ENCODE measurements at places on chromosomes 5 and 9. TPM values are rescaled to one million over a fixed set of nuclear protein-coding genes. Genes with fewer than 3 reads are reported as not detected.

- no peak for DNase-seq
Measured at GRCh38 chr9:32382565-32383320, 1.7 kb upstream of the ACO1 start.

GRCh38 chr9:88256216-88256615, 117.9 kb upstream of the SPATA31C2 start:
- no peak for DNase-seq

DNA sequence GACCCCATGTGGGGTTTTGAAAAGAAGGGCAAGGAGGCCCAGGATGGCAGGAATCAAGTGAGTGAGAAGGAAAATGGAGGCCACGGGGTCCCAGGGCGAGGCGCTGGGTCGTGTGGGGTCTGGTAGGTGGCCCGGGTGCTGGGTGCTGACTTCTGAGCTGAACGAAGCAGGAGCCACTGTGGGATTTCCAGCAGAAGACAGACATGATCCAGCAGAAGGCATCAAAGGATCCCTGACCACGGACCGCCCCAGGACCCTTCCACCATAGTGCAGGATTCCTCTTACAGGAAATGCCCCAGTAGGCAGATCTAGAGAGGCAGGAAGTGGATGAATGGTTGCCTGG, 106.7 kb downstream of the ADAMTS2 start:
- DNase-seq = no peak

The OCLN gene
- polyA plus RNA-seq = 3.1 TPM

- peak; percentile 62 for DNase-seq
Measured at GRCh38 chr5:83925321-83925954, 204.8 kb upstream of the HAPLN1 start.

The SLC31A2 gene
- polyA plus RNA-seq = 15.7 TPM

The POLK gene
- 24.7 TPM for polyA plus RNA-seq

DNA sequence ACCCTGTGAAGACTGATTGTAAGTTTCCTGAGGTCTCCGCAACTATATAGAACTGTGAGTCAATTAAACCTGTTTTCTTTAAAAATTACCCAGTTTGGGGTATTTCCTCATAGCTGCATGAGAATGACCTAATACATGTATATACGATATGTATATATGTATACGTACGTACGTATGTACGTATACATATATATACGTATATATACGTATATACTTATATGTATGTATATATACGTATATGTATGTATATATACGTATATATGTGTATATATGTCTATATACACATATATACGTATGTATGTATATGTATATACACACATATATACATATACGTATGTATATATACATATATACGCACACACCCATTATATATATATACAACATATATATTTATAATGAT, 1153.0 kb upstream of the CDH18 start:
- DNase-seq = no peak

GRCh38 chr9:124854161-124854560, 901 bp downstream of the WDR38 start:
- DNase-seq = no peak

DNA sequence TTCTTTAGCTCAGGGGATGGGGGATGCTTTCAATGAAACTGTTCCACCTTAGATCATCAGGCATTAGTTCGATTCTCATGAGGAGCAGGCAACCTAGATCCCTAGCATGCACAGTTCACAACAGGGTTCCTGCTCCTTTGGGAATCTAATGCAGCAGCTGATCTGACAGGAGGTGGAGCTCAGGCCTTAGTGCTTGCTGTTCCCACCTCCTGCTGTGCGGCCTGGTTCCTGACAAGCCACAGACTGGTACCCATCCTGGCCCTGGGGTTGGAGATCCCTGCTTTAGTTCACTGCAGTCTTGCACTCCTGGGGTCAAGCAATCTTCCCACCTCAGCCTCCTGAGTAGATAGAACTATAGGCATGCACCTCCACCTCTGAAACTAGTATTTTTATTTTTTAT, 1369.8 kb upstream of the NUDT12 start:
- no peak for DNase-seq

The KIF27 gene
- 1.00 TPM for polyA plus RNA-seq

- DNase-seq = peak; percentile 57
Measured at GRCh38 chr9:94973451-94973941, 247.0 kb downstream of the AOPEP start.

DNA sequence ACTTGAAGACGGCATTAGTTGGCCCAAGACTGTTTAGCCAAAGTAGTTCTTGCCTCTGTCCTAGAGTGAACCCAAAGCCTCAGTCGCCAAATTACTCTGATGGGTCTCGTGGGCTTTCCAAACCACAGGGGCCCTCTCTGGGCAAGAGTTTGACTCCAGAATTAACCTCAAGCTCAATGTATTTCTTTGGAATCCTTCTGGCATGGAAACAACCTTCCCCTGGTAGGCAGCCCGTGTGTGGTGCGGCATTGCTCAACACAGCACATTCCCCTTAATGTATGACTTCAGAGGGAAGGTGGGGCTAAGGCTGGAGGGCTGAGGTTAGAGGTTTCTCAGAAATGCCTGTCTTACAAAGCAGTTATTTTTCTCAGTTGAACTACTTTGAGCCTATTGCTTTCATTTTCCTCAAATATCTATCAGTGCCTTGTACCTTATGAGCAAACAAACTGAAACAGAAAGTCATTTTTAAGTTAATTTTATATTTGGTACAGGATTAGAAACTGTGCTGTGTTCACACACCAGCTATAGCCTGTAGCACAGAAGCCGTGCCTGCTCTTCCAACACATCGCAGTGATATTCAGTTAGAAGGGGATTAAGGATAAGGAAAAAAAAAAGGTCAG, 123.9 kb upstream of the HAPLN1 start:
- peak; percentile 95 for DNase-seq

- DNase-seq = no peak
Measured at GRCh38 chr5:110361471-110361870, 365.0 kb downstream of the TMEM232 start.

GRCh38 chr9:129751841-129752801, 721 bp downstream of the PTGES start:
- DNase-seq = peak; percentile 29

The CLIC3 gene
- 1.5 TPM for polyA plus RNA-seq

DNA sequence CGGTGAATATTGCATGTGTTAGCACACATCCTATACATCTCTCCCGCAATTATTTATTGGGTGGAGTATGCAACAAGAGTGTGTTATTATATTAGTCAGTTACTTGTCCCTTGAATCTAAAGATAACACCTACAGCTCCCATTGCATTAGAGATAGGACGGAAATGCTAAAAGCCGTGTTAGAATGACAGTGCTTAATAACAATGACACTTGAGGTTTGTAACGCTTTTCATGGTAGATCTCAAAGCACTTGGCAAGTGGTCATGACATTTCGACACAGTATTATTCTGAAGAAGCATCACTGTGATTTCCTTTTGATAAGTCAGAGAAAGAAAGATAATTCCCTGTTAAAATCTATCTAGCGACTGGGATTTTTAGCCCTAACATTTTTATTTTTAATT, 33.4 kb upstream of the TRIO start:
- peak; percentile 17 for DNase-seq

The PCDHAC2 gene
- 0.03 TPM for polyA plus RNA-seq

- DNase-seq = no peak
Measured at GRCh38 chr5:124891179-124891578, 144.7 kb upstream of the ZNF608 start.

GRCh38 chr9:8078641-8079140, 279.1 kb upstream of the DMAC1 start:
- DNase-seq = no peak

- no peak for DNase-seq
Measured at GRCh38 chr9:96751815-96752214, 26.1 kb downstream of the ZNF510 start.

- DNase-seq = no peak
Measured at GRCh38 chr9:16572005-16572734, 298.3 kb downstream of the BNC2 start.

GRCh38 chr9:129712634-129713401, 40.0 kb downstream of the PTGES start:
- peak; percentile 29 for DNase-seq

The MARCHF6 gene
- 97.6 TPM for polyA plus RNA-seq

DNA sequence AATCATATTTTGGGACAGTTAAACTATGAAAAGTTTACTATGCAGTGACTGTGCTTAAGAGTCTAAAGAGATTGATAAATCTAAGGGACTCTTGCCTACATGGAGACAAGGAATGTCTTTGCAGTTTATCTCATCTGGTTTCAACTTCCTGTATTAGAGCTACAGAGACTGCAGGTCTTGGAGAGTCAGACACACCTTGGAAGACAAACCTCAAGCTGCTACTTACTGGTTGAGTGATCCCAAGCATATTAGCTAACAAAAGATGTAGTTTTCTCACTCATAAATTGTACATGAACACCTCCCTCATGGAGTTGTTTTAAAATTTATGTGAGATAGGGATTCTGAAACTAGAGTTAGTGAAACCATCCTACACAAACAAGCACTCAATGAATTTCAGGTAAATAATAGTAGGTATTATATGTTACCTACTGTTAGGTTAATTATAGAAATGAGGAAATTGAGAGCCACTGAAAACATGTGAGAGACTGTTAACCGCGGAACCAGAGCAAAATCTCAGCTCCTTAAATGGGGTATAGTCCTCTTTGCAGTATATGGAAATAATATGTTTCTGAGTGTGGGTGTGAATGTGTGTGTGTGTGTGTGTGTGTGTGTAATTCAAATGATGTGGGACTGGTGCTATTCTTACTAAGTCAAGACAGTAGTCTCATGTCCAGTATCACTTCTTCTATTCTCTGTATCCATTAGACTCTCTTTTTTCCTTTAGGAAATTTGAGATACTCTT, 752.1 kb downstream of the DTWD2 start:
- DNase-seq = no peak

The FCHO2 gene
- 10.2 TPM for polyA plus RNA-seq

GRCh38 chr5:57503433-57503832, 20.8 kb upstream of the ACTBL2 start:
- peak; percentile 92 for DNase-seq

DNA sequence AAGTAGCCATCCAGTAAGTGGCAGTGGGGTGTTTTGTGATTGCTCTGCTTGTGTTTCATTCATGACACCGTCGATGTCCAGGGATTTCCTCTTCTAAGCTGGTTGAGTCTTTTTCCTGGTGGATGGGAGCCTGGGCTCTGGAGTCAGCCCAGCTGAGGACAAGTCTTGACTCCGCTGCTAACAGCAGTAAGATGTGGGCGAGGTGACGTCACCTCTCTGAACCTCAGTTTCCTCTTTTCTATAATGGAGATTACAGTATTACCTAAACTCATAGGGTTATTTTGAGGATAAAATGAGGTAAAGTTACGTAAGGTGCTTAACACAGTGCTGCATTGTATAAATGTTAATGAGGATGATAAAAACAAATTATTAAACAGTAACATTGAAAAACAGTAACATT, 21.3 kb downstream of the FGF1 start:
- DNase-seq = no peak

DNA sequence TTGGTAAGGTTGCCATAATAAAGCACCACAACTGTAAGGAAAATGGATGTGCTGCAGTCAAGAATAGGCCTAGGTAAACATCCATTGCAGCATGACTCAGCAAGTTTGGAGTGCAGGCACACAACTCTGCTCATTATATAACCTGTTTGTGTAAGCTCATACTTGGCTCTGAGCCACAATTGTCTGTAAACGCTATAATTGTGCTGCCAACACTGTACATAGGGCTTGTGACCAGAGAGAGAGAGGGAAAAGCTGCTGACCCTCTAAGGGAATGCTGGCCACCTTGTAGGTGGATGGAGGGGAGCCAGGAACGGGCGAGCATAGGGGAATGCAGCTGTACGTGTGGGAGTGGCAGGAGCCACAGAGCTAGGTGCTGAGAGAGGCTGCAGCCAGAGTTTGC, 2186.5 kb upstream of the ACO1 start:
- no peak for DNase-seq

The DOK3 gene
- polyA plus RNA-seq = 1.5 TPM

DNA sequence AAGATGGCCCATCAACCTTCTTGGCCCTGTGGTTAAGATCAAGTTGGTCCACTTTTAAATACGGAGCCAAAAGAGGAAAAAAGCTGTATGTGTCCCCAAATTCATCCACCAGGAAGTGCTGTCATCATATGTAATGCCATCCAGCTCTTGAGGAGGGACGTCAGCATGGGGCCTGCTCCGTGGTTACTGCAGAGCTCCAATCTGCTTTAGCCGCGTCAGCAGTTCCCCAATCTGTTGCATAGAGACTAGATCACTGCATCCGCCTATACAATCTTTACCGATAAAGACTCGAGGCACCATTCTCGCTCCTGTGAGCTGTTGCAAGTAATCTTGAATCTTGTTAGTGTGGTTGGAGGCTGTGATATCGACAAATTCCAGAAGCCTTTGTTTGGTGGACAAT, 65.7 kb downstream of the GABRA6 start:
- no peak for DNase-seq

GRCh38 chr9:126147186-126147935, 179.3 kb upstream of the MVB12B start:
- DNase-seq = no peak

DNA sequence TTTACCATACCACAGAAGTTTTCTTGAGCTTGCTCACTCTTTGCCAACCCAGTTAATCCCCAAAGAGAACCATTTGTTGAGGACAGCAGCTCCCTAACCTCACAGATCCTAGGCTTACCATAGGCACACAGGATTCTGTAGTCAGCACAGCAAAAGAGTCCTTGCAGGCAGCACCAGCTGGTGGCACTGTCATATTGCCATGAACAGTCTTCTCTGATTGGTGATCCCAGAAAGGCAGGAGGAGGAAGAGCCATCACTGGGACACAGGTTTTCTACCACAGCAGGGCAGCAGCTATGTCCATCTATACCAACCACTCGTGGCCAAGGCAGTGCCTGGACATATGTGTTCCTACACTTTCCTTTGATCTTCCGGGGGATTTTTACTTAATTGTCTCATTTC, 297.1 kb upstream of the CD180 start:
- DNase-seq = peak; percentile 37

- DNase-seq = no peak
Measured at GRCh38 chr5:2251751-2252150, 369.0 kb upstream of the IRX4 start.

The NR2F1 gene
- polyA plus RNA-seq = 90.5 TPM

DNA sequence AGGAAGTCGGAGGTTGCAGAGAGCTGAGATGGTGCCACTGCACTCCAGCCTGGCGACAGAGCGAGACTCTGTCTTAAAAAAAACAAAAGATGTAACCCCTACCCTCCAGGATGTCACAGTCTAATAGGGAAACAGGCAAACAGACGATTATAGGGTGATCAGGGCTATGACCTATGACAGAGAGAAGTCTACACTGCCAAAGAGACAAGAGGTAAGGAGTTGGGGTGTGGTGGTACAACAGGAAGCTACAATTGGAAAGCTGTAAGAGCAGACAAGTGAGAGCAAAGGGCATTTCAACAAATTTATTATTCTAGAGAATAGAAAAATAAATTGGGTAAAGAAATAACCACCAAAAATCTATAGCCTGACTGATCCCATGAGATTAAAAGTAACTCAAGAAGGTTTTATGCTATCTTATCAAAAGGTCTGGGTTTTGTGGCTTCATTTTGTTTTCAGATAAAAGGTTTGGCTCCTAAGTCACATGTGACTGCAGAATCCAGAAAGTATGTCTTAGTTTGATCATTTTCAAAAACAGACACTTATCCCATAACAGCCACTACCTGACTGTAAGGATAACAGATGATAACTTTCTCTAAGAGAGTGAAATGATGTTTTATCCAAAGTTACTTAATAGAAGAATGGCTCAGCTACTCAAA, 7.3 kb downstream of the CDC26 start:
- no peak for DNase-seq

- no peak for DNase-seq
Measured at GRCh38 chr5:132750471-132751230, 3.4 kb downstream of the CCNI2 start.

Measured in fibroblast of lung (primary cell).